ENCODE measurements at places on chromosomes 3 and 15. TPM values are rescaled to one million over a fixed set of nuclear protein-coding genes. Genes with fewer than 3 reads are reported as not detected.

AEN gene
- 76.9 TPM for total RNA-seq

NOX5 gene
- not detected for total RNA-seq

LPCAT4 gene
- 5.2 TPM for total RNA-seq

SERINC4 gene
- total RNA-seq, result not detected

GOLGA8M gene
- total RNA-seq, result 1.9 TPM

ARID3B gene
- 1.8 TPM for total RNA-seq

RNF13 gene
- 41.3 TPM for total RNA-seq

Data from epithelial cell of umbilical artery (primary cell).